ENCODE measurements at places on chromosomes 5 and 9.

- no peak for DNase-seq
Measured at GRCh38 chr5:53681079-53681478, 120.6 kb downstream of the NDUFS4 start.

- DNase-seq: no peak
Measured at GRCh38 chr5:32964261-32964660, 253.1 kb downstream of the NPR3 start.

DNA sequence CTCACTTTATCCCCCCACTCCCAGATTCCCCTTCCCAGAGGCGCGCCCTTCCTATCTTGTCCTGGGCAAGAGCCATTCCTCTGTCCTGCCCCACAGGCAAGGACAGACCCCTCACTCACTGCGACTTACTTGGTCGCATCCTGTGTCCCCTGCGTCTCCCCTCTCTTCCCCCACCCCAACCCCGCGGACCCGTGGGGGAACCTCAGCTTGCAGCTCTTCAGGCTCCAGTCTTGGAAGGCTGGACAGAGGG lies 542 bp downstream of the GGTA1 start:
- no peak for DNase-seq

- no peak for DNase-seq
Measured at GRCh38 chr5:102796498-102796897, 41.4 kb downstream of the PAM start.

DNA sequence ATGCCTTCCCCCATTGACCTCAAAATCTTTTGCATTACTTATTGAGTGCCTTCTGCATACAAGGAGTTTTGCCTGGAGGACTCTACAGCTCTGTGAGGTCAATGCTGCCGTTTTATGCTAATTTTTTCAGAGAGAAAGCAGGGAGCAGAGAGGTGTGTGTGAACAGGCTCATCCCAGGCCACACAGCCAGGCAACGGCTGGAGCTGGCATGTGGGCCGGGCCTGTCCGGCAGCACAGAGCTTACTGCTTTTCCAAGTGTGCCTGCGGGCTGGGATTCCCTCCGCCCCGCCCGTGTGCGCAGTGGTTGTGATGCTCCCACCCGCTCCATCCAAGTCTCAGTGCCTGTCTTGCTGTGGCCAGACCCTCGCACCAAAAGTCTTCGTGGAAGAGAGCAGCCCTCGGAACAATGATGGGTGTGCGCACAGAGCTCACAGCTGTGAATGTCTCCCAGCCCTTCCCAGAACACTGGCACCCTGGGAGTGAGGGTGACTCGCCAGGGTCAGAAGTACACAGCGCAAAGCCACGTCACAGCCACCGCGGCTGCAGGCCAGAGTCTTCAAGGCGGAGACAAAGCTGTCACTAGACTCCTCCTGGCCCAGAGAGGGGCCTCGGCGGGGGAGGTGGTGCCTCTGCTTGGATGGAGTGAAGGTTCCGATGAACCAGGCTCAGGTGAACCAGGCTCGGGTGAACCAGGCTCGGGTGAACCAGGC lies 82.8 kb downstream of the COL5A1 start:
- no peak for DNase-seq

- DNase-seq: no peak
Measured at GRCh38 chr5:99973779-99974178, 561.4 kb upstream of the FAM174A start.

DNA sequence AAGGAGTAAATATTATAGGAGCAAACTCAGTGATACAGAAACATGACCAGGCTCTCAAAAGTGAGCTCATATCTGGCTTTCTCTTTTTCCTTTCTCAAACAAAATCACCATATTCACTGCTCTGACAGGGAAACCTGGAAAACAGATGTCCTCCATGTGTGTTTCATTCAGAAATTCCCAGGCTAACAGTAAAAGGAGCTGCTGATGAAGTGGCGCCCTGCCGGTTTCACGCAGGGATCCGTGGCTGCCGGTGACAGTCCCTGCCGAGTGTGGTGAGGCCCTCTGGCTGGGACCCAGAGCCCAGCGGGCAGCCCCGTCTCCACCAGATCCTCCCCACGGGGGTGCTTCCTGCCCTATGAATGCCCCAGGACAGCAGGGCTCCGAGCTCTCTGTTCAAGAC lies 208.1 kb downstream of the GNA14 start:
- no peak for DNase-seq

DNA sequence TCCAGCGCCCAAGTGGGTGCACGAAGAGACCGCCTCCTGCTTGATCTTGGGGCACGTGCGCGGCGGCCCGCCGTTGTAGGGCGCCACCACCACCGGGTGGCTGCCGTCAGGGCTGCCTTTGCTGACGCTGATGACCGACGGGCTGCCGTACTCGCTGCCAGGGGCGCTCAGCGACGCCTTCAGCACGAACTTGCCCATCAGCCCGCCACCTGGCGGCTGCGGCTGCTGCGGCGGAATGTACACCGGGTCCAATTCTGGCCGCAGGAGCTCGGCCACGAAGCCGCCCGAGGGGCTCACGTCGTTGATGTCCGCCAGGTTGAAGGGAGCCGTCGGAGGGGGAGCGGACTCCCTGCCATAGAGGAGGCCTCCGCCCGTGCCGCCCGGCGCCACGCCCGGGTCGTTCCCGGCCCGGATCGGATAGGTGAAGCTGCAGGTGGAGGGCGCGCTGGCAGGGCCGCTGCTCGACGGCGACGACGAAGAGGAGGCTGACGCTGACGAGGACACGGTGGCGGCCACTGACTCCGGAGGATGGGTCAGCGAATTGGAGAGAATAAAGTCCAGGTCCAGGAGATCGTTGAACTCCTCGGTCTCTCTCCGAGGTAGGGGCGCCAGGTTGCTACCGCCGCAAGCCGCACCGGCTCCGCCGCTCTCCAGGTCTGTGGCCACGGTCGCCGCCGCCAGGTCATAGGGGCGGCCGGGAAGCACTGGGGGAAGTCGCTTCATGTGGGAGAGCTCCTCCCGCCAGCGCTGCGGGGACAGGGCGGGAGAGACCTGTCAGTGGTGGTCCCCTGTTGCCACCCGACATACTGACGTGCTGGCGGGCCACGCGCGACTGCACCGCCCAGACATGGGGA lies 1.8 kb downstream of the KLF4 start:
- no peak for DNase-seq

GRCh38 chr5:72692651-72693442 lies 123.6 kb upstream of the TNPO1 start:
- DNase-seq: no peak

GRCh38 chr9:118991366-118992285 lies 377.6 kb downstream of the BRINP1 start:
- DNase-seq: no peak

GRCh38 chr5:41637424-41637823 lies 127.0 kb upstream of the PLCXD3 start:
- no peak for DNase-seq

DNA sequence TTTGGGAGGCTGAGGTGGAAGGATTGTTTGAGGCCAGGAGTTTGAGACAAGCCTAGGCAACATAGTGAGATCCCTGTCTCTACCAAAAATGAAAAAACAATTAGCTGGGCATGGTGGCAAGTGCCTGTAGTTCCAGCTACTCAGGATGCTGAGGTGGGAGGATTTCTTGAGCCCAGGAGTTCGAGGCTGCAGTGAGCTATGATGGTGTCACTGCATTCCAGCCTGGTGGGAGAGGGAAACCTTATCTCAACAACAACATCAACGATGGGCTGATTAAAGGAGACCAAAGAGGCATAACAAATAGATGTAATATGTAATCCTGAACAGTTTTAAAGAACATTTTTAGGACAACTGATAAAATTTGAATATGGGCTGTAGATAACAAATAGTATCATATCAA lies 34.2 kb upstream of the PANK3 start:
- DNase-seq: no peak

DNA sequence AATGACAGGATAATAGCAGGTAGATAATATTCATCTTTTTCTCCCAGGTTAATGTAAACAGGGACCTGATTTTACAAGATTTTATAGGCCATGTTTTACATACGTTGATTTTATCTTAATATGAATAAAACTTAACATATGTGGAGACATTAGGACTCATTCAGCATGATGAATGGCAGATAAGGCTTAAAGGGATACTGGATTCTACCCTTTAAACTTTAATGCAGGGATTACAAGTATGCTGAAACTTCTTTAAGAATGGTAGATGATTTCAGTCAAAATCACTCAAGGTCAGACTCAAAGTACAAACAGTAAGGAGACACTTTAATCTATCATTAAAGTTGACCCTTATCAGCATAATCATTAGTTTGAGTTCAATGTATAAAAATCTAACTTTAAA lies 274.5 kb upstream of the IZUMO3 start:
- DNase-seq: no peak

DNA sequence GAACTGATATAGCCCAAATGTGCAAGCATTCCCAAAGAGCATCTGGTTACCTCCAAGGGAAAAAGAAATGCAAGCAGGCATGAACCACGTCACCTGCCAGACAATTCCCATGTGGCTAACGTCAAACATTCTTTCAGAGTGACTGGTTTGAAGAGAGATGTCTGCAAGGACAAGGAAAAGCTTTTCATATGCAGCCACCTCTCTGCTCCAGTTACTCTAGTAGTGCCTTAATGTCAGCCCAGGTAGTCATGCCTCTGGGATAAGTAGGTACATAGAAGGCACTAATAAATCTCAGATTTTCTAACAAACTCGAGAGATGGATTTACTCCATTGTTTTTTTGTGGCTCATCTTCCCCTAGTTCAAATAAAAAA lies 96.8 kb upstream of the IFNK start:
- DNase-seq: no peak

DNA sequence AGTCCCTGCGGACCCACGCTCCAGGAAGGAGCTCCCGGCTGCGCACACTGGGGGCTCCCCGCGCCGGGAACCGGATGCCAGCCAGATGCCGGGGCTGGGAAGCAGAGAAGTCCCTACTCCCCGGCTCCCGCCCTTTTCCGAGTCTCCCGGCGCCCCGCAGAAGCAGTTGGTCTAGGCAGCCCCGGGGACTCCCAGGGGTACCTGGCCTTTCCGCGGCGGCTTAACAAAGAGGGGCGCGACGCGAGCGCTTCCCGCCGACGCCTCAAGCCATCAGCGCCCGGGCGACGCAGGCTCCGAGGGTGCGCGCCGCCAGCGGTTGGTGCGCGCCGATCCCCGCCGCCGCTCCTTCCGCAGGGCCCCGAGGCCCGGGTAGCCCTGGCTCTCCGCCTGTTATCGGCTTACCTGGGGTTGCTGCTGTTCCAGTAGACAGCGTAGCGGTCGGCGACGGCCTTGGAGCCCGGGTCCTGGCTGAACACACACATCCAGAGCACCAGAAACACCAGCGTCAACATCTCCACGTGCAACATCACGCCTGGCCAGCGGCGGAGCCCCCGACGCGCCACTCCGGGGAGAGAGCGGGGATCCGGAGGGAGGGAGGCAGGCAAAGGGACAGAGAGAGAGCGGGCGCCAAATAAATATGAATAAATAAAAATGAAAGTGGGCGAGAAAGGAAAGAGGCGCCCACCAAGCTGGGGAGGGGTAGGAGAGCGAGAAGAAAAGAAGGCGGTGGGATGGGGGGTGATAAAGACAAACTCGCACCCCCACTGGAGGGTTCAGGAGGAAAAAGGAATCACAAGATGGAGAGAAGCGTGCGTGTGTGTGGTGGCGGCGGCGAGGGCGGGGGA lies 428 bp downstream of the EFNA5 start:
- DNase-seq: no peak

- DNase-seq: no peak
Measured at GRCh38 chr5:74201334-74202081, 439.0 kb downstream of the ENC1 start.

DNA sequence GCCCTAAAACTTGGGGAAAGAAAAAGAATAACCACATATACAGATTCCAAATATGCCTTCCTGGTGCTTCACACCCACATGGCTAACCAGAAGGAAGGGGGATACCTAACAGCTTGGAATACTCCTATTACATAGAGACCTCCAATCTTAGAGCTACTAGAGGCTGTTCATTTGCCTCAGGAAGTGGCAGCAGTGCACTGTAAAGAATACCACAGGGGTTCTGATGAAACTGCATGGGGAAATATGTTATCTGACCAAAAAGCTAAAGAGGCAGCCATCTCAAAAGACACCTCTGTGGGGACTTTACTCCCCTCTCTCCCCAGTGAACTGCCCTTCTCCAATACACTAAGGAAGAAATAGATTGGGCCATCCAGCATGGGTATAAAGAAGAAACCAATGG lies 66.4 kb downstream of the CDKN2A start:
- DNase-seq: no peak

DNA sequence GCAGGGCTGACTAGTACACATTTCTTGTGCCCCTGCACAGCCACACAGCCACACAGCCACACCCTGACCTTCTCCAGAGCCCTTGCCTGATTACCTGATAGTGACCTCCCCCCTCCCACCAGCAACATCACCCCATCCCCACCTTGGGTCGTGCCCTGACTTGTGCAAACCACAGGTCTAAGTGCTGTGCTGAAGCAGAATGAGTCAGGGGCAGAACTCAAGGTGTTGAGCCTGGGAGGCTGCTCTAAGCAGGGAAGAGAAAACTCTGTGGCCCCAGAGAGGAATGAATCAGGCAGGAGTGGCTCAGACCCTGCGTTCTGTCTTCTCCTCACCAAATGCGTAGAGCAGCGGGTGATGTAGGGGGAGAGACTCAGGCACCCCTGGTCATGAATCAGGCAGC lies 24.3 kb upstream of the FAT2 start:
- no peak for DNase-seq

DNA sequence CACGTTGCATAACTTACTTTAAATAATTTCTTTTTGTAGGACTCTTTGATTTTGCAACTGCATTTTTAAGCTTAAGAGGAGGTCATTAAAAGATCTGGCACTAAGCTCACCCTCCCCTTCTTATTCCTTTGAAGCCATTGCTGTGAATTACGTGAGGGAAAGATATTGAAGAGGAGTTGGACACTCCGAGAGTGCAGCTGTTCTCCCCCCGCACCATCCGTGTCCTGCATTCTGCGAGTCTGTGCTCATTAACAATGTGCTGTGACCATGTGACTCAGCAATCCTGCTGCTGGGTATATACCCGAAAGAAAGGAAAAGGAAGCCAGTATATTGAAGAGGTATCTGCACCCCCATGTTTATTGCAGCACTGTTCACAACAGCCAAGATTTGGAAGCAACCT lies 40.0 kb downstream of the NXNL2 start:
- no peak for DNase-seq

GRCh38 chr9:36872641-36873040 lies 161.4 kb downstream of the PAX5 start:
- DNase-seq: no peak

GRCh38 chr9:70693186-70693585 lies 278.7 kb upstream of the KLF9 start:
- no peak for DNase-seq

DNA sequence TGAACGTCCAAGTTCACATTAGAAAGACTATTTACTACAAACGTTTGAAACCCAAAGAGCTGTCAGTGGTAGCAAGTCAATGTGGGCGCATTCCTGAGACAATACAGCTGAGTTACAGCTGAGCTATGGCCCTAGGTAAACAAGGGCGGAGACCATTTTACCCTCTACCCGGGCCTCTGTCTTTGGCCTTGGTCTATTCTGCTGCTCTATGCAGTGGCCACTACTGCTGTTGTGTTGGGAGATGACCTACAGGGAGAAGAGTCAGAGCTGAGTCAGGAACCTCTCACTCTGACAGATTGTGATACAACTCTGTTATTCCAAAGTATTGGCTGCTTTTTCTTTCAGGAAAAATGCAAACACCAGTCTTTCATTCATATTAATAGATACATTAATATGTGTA lies 700.6 kb downstream of the SEMA5A start:
- no peak for DNase-seq

- DNase-seq: no peak
Measured at GRCh38 chr9:133686642-133687575, 50.7 kb downstream of the DBH start.

- no peak for DNase-seq
Measured at GRCh38 chr9:116941266-116941665, 254.2 kb downstream of the TRIM32 start.
